Activated B cell treated with CpG ODN at 0.5 μM for 24 hours (primary cell): ENCODE measurements at places on chromosomes 7 and 10. TPM values are rescaled to one million over a fixed set of nuclear protein-coding genes. Genes with fewer than 3 reads are reported as not detected.

DNA sequence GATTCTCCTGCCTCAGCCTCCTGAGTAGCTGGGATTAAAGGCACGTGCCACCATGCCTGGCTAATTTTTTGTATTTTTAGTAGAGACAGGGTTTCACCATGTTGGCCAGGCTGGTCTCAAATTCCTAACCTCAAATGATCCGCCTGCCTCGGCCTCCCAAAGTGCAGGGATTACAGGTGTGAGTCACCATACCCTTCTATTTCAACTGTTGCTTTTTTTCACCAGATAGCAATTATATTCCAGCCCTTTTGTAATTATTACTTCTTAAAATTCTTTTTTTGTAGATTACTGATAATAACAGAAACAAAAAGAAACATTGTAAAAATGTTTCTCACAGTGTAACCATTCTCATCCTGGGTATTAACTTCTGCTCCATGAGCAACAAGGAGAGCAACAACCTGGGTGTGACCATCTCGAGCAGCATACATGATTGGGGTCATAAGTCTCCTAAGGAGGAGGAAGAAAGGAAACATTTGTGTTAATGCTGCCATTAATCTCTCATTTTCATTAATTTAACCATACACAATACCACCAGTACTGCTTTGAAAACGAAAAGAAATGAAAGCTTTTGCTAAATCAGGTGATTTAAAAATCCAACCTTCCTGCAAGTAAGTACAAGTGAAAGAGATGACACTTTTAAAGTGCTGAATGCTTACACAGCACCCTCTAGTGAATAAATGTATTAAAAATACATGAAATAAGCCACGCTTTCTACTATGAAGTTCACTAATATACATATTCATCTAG lies 41.8 kb downstream of the ASZ1 start:
- no peaks in the 10 kb centered on the region for H3K4me1 ChIP-seq
- H3K27me3 ChIP-seq, result no peaks in the 10 kb centered on the region
- DNase-seq, result no peak
- no peak overlapping the region for H3K27ac ChIP-seq

GRCh38 chr7:29292886-29293658 lies 98.5 kb downstream of the CHN2 start:
- no peaks in the 10 kb centered on the region for H3K36me3 ChIP-seq
- H3K4me1 ChIP-seq, result peaks cover 31% of the 10 kb centered on the region
- H3K4me3 ChIP-seq, result no peak overlapping the region

GRCh38 chr10:79243181-79244067 lies 103.8 kb upstream of the PPIF start:
- no peaks in the 10 kb centered on the region for H3K27me3 ChIP-seq
- peak overlapping the region; percentile 98 for H3K27ac ChIP-seq
- H3K36me3 ChIP-seq, result peaks cover 5% of the 10 kb centered on the region
- peak; percentile 68 for DNase-seq
- H3K4me3 ChIP-seq, result peak overlapping the region; percentile 87
- peaks cover 64% of the 10 kb centered on the region for H3K4me1 ChIP-seq

GRCh38 chr7:78450706-78451105 lies 652.1 kb downstream of the PHTF2 start:
- no peak for DNase-seq
- no peaks in the 10 kb centered on the region for H3K4me1 ChIP-seq
- H3K4me3 ChIP-seq, result no peak overlapping the region
- H3K36me3 ChIP-seq, result no peaks in the 10 kb centered on the region
- H3K27ac ChIP-seq, result no peak overlapping the region

DRGX gene
- not detected in 2 replicates for total RNA-seq
